DMS79 (cell line): ENCODE measurements at places on chromosomes 6 and 20.
A peak's percentile ranks its signal among the peaks of the same experiment; 100 is the strongest.

DNA sequence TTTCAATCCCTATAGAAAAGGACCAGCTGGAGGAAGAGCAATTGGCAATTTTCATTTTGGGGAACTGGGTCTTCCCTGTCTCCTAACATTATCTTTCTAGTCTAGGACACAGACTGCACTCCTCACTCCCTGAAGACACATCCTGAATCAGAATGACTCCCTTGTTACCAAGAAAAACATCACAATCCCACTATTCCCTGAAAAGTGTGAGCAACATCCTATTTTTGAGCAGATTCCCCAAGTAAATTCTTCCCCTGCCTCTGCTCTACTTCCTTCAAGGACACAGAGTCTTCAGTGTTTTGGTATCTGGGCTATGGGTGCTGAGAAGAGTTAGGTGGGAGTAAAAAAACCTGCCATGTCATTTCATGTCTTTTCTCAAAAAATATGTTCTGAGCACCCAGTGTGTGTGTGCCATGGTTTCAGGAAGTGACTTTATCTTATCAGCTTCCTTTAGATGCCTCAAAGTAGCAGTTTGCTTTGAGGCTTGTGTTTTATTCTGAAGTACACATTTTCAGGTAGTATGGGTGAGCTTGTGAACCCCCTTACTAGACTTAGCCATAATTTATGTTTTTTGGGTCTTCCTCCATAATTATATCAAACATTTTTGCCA is 12.4 kb downstream of the LAMA4 start:
- DNase-seq, result no peak

DNA sequence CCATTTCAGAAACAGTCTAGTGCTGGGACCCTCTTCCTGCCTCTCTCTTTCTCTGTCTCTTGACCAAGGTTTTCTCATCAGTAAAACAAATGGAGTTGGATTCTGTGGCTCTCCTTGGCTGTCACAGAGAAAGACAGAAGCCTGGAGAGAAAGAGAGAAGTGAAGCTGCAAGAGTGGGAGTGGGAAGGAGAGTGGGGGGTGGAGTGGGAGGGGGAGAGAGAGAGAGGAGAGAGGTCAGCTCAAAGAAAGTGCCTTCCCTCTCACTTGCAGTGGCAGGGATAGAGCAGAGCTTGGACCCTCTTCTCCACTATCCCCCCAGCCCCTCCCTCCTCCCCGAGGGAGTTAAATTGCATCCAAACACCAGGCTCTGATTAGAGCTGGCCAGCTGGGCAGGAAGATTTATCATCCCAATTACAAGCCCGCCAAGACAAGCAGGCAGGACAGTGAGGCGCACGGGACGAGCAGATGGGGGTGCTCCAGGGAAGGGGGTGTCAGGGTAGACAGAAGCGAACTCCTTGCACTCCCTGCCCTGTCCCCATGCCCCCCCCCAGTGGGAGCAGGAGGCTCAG is 74.3 kb downstream of the CD40 start:
- DNase-seq, result no peak

- DNase-seq, result peak; percentile 69
These were observed 23.2 kb downstream of the PRPF6 start for GRCh38 chr20:64003960-64004725.

DNA sequence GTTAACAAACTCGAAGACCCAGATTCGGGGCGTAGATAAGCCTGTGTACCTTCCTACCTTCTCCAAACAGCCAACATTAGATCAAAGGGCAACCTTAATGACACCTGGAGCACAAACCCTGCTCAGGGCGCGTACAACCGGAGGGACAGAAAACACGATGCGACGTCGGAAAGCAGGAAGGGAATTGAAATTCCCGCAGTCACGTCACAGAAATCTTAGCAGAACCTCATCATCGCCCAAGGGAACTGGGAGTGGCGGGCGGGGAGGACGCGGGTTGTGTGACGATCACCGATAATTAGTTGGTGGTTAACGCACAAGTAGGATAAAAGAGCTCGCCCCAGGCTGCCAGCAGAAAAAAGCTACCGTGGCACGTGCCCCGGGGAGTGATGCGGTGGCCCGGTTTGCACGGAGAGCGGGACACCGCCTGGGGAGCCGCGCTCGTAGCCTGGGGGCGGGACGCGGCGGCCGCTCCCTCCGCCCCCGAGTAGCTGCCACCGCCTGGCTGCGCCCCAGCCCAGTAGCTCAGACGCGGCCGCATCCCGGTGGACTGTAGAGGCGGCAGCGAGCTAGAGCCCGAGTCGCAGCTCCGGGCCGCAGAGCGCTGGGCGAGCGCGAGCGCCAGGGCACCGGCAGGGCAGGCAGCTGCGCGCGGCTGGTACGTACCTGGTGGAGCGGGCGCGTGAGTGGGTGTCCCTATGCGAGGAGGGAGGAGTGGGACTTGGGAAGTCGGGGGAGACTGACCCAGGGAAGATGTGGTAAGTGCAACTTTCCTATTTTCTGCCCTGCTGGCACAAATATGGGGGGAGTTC is at the start of gene PKIB:
PKIB (plus strand) TSS at position 525 of the 809 bp plus-strand sequence. CDS start 107,390 bp downstream, outside the sequence.
- DNase-seq, result peak; percentile 50

GRCh38 chr6:147226163-147226724 is 22.0 kb downstream of the STXBP5 start:
- no peak for DNase-seq

DNA sequence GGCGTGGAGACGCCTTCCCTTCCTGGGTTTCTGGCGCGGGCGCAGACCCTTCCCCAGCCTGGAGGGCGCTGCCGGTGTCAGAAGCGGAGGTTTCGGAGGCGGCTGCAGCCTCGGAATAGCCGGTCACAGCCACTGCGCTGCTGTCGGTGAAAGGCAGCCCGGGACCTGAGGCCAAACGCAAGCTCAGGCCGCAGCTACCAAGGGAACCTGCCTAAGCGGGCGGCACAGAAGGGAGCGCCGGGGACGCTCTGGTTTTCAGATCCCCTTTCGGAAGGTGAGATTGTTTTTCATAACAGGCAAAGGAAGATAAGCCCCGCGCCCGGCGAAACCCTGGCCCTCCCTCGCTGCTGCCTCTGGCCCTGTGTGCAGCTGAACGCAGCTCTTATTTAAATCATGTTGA is 116.5 kb downstream of the FAM120B start:
- no peak for DNase-seq

- DNase-seq, result no peak
These were observed 252.5 kb downstream of the TBX18 start for GRCh38 chr6:84511929-84512328.

- DNase-seq, result no peak
These were observed 170.3 kb upstream of the PDE7B start for GRCh38 chr6:135680964-135681913.

GRCh38 chr6:70241991-70242420 is 60.9 kb downstream of the COL9A1 start:
- DNase-seq, result no peak

- no peak for DNase-seq
These were observed 21.0 kb upstream of the PDE7B start for GRCh38 chr6:135830452-135830881.

GRCh38 chr6:88047510-88048150 is at the start of gene SPACA1:
Gene SPACA1 (plus strand): TSS chr6:88047841. CDS start chr6:88047906, 65 bp downstream.
- no peak for DNase-seq

DNA sequence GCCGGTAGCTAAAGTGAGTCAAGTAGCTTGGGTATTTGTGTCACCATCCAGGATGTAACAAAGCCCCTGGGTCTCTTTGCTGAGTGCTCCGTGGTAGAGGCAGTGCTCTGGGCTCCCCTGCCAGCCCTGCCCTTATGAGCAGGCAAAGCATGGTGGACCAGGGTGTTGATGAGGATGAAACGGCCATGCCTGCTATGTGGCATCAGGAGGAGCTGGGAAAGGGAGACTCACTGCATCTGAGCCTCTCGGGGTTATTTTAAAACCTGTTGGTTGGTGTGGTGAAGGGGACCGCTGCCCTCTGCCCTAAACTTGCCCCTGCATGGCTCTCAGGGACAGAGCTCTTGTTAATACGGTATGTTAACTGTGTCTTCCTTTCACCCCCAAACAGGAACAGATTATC is 143.1 kb downstream of the DTNBP1 start:
- DNase-seq, result no peak
